ENCODE measurements at places on chromosomes 4 and X. TPM values are rescaled to one million over a fixed set of nuclear protein-coding genes. Genes with fewer than 3 reads are reported as not detected.

DNA sequence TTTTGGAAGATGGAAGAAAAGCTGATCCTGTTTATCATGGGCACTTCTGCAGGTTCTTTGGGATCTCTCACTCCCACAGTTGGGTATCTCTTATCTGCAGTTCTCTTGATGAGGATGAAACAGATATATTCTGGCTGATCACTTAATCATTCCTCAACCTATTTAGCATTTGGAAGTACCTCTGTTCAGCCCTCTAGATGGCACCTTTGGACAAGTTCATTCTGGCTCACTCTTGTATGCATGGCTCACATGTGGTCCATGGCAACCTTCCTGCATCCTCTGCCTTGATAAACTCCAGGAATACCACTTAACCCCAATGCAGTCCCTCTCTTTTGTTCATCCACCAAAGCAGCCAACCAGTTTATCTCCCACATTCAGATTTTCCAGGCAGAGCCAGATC lies 74.2 kb downstream of the SMARCA5 start:
- ATAC-seq = no peak

- ATAC-seq = no peak
These were observed 6.0 kb downstream of the AP1S2 start for GRCh38 chrX:15848576-15848975.

DNA sequence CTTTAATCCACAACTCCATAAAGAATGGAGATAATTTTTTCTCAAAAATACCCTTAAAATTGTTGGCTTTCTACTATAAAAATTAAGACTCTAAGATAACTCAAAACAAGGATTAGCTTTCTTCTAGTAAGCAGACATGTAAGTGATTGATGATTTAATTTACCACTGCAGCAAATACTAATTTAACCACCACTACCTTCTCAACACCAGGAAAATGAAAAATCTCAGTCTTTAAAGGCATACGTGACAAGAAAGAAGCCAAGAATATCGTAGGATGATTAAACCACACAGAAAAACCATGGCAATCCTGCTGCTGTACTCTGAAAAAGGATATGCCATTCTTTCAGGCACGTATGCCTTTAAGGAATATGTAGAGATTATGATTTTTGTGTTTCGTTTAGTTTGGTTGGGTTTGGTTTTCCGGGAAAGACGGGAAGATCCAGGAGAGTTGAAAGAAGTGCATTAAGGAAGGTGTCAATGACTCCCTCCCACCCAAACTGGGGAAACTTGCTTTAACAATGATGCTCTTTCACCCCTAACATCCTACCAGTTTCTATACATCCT lies 881 bp downstream of the LRCH2 start:
- no peak for ATAC-seq

Gene TMSB15B
- 16.8 TPM for total RNA-seq

Gene NXF3
- not detected for total RNA-seq

Gene TACC3
- 50.8 TPM for total RNA-seq

Gene KIF4A
- 31.5 TPM for total RNA-seq
